ENCODE measurements at places on chromosomes 1 and 21.

GRCh38 chr1:20521960-20522861, 14.3 kb upstream of the MUL1 start:
- DNase-seq, result peak; percentile 86

GRCh38 chr1:161801955-161802354, 35.8 kb downstream of the ATF6 start:
- DNase-seq, result no peak

GRCh38 chr1:228339766-228340685, 66.6 kb downstream of the TRIM11 start:
- no peak for DNase-seq

- peak; percentile 93 for DNase-seq
Measured at GRCh38 chr1:52139817-52140540, 1.9 kb upstream of the ZFYVE9 start.

DNA sequence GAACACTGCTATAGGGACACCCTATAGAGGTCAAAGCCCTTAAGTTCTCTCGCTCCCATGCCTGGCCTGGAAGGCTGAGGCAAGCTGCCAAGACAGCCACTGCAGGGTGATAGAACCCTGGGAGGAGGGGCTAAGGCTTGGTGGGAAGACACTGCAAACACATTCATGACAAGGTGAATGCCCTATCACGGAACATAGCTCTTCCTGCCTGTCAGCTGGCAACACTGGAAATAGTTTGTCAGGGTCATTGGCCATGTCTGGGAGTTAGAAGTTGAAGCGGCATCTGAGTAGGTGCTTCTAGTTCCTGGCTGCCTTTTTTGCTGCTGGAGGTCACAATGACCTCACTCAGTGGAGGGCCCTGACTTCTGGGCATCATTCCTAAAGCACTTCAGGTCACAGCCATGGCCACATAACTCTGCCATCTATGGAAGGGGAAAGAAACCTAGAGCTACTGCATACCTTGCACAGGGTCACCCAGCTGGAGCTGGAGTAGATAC, 4.2 kb downstream of the FABP3 start:
- no peak for DNase-seq

DNA sequence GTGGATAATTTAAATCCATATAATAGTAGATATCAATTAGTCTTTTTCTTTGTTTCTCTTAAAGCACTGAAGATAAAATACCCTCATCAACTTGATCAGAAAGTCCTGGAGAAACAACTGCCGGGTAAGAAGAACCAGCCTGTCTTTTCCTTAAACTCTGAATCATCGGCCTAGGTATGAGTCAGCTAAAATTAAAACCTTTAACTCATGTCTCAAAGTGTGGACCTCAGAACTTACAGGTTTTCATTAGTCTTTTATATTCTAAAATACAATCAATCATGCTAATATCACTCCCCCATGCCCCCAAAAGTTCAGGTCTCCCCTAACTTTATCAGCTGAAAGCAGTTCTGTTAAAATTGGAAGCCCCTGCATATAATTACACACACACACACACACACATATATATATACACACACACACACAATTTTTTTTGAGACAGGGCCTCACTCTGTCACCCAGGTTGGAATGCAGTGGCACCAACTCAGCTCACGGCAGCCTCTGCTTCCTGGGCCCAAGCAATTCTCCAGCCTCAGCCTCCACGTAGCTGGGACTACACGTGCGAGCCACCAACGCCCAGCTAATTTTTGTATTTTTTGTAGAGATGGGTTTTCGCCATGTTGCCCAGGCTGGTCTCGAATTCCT, 61.3 kb downstream of the B3GALNT2 start:
- DNase-seq, result peak; percentile 81

GRCh38 chr1:234628089-234628488, 18.1 kb upstream of the IRF2BP2 start:
- DNase-seq, result peak; percentile 98

GRCh38 chr1:99849413-99849743, 783 bp upstream of the AGL start:
- DNase-seq, result peak; percentile 9
